ENCODE measurements at places on chromosomes 5 and 9.

- no peak for DNase-seq
These were observed 112.6 kb upstream of the CPEB4 start for GRCh38 chr5:173775261-173776197.

GRCh38 chr5:130243641-130244040 is 339.4 kb downstream of the CHSY3 start:
- no peak for DNase-seq

DNA sequence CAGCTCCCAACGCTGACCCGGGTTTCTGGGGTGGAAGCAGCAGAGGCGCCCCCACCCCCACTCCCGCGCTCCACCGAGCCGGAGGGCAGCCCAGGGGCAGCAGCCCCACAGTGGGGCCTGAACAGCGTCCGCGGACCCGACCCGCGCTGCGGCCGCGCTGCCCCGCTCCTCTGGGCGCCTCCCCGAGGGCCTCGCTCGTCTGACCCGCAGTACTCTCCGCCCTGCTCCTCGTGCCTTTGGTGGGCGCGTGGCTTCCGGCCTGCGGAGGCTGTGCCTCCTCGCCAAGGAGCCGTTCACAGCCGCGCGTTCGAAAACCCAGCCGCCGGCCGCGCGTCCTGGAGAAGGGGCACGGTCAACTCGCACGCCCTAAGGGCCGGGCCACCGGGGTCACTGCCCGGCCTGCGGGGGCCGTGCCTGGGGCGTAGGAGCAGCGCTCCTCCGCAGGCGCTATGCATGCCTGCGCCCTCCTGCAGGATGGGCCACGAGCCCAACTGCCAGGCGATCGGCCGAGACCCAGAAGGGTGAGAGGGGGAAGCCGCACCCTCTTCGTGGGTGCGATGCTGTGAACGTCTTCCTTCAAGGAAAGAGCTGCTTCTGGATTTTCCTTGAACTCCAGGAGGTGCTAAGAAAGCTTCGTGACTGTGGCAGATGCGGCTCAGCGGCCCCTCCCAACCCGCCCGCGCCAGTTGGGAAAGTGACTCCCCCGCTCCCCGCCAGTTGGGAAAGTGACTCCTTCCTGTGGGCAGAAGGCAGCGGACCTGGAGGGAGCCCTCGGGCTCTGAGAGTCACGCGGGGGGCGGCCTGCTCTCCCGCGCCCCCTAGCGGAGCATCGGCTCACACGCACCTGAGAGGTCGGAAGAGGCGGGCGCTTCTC is 82.7 kb downstream of the HSD17B3 start:
- DNase-seq: no peak

DNA sequence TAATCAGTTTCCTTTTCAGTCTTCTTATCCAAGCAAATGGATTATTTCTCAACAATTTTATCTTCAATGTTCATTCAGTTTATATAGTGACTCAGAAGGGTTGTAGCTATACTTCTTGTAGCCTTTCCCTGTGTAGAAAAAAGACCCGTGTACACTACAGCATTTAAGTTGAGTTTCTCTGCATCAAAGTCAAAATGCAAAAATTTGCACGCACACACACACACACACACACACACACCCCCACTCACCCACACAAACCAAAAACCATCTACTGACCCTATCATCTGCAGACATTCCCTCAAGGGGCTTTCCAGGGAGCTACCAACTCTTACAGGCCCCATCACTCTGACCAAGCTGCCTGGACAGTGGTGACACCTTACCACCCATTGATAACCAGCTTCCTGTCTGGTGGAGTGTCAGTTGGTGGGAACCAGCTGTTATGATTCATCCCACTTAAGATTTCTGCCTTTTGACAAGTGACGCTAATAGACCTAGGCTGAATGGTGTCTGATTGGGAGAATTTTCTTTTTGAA is 12.2 kb upstream of the ELL2 start:
- DNase-seq: peak; percentile 94

- no peak for DNase-seq
These were observed 353 bp upstream of the PAX5 start for GRCh38 chr9:37034305-37034937.

DNA sequence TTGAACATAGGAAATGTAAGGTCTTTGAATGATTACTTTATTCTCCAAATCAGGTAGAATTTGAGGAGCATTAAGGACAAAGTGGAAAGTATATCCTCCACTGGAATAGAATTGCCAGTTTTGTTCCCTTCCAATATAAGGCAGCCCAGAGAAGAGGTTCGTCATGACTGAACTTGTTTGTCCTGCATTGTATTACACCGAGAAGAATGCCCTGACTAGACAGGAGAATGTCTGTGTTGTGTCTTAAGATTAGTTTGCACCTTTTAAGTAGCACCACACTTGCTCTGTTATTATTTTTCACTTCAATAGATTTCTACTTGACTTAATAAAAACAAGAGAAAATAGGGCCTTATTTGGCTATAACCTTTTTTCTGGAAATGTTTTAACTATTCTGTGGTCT is 586.2 kb upstream of the PTGER4 start:
- DNase-seq: no peak

DNA sequence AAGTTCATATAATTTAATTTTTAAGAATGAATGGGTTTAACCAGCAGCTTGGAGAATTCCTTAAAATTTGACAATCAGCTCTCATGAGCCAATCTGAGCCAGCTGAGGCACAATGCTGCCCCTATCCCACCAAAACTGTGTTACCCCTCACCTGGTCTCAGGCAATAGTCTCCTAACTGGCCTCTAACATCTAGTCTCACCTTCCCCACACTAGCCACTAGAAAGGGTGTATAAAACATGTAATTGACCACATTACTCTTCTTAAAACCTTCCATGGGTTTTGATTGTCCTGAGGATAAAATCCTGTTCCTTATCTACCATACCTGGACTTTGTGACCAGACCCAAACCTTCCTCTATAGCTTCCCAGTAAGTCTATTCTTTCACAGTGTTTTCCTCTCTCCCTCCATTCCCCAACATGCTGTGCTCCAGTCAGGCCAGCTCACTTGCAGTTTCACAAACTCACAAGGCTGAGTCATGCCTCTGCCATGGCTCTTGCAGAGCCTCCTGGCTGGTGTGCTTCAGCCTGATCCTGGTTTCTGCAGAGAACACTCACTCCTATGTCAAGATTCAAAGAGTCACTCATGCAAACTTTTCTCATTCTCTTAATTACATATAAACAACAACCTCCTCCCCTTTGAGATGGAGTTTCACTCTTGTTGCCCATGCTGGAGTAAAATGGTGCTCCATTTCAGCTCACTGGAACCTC is 16.0 kb upstream of the ZCCHC7 start:
- no peak for DNase-seq
